Muscle of leg (tissue), 16 donors: ENCODE measurements at places on chromosomes 1 and 21. TPM values are rescaled to one million over a fixed set of nuclear protein-coding genes. Genes with fewer than 3 reads are reported as not detected.

Gene BTBD19
- 8.0 TPM for polyA plus RNA-seq

Gene HPDL
- 1.7 TPM for polyA plus RNA-seq

- DNase-seq = no peak
These were observed 33.0 kb downstream of the COP1 start for GRCh38 chr1:176174108-176174507.

DNA sequence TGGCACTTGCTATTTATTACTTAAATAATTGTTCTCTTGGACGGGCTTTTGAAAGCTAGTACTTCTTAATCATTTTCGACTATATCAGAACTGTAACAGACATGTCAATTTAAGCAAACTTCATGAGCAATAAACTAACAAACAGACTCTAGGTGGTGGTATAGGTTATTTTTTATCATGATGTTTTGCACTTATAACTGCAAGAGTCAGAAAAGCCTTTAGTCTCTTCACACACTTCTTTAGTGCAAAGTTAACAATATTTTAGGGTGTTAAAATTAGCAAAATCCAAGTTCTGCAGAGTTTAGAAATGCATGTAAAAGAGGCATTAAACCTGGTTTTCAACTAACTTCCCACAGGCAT lies 2.2 kb downstream of the NRIP1 start:
- peak; percentile 67 for DNase-seq

DNA sequence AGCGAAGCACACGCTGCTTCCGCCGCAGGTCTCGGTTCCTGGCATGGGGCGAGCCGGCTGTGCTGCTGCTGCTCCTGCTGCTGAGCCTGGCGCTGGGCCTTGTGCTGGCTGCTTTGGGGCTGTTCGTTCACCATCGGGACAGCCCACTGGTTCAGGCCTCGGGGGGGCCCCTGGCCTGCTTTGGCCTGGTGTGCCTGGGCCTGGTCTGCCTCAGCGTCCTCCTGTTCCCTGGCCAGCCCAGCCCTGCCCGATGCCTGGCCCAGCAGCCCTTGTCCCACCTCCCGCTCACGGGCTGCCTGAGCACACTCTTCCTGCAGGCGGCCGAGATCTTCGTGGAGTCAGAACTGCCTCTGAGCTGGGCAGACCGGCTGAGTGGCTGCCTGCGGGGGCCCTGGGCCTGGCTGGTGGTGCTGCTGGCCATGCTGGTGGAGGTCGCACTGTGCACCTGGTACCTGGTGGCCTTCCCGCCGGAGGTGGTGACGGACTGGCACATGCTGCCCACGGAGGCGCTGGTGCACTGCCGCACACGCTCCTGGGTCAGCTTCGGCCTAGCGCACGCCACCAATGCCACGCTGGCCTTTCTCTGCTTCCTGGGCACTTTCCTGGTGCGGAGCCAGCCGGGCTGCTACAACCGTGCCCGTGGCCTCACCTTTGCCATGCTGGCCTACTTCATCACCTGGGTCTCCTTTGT lies 2.6 kb downstream of the TAS1R3 start:
- DNase-seq = no peak

GRCh38 chr1:27428316-27429028 lies 36.0 kb downstream of the GPR3 start:
- DNase-seq = peak; percentile 76

Gene MLLT11
- 11.0 TPM for polyA plus RNA-seq

DNA sequence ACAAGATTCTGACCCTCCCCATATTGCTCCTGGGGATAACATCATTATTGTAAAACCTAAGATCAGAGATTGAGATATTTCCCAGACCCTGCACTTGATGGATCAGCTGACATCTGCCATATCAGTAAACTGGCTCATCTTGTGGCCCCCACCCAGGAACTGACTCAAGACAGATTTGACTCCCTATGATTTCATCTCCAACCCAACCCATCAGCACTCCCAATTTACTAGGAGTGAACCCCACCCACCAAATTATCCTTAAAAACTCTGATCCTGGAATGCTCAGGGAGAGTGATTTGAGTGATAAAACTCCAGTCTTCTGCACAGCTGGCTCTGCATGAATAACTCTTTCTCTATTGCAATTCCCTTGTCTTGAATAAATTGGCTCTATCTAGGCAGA lies 6.1 kb upstream of the CLCC1 start:
- no peak for DNase-seq
